Hematopoietic multipotent progenitor cell treated with erythropoietin and hydrocortisone succinate and interleukin-3 and kit ligand, for 6 days (in vitro differentiated cells): ENCODE measurements at places on chromosomes 16 and 17.

DNA sequence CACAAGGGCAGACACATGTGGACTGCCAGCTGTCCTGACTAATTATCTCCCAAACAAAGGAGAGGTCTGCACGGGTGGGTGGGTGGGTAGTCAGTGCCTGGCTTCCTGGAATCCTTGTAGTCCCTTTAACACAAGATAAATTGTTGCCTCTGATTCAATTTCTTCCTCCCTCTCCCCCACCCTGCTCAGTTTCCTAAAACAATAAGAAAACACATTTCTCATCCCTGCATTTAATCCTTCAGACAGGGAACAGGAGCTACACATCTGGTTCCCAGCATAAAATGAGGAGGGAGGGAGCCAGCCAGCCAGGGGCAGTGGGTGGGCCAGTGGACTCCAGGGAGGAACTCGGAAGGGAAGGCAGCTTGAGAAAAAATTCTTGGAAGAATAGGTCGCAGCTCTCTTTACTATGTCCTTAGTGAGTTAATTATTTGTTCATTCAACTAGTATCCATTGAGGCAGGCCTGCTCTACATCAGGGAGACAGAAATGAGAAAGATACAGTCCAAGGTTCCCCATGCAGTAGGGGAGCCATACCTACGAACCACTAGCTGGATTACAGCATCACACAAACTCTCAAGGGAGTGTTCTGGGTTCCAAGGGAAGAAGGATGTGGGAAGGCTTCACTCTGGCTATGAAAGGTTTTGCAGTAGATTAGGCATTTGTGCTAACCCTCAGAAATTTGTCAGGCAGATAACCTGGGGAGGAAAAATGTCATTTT, 58.3 kb downstream of the CCT6B start:
- no peak for DNase-seq

- DNase-seq: peak; percentile 27
Observed at GRCh38 chr16:1981398-1981836, at the start of gene NOXO1. TSS of gene NOXO1 (minus strand) at chr16:1981469. CDS start at chr16:1981179, 290 bp downstream.

GRCh38 chr16:27400751-27401620, 988 bp upstream of the IL21R start:
- DNase-seq: peak; percentile 29

GRCh38 chr16:55426865-55427484, 52.0 kb upstream of the MMP2 start:
- no peak for DNase-seq

GRCh38 chr17:27993723-27994310, 48.7 kb upstream of the NLK start:
- no peak for DNase-seq

GRCh38 chr17:6102615-6103014, 32.4 kb downstream of the WSCD1 start:
- no peak for DNase-seq

GRCh38 chr17:6164996-6165395, 94.8 kb downstream of the WSCD1 start:
- no peak for DNase-seq

DNA sequence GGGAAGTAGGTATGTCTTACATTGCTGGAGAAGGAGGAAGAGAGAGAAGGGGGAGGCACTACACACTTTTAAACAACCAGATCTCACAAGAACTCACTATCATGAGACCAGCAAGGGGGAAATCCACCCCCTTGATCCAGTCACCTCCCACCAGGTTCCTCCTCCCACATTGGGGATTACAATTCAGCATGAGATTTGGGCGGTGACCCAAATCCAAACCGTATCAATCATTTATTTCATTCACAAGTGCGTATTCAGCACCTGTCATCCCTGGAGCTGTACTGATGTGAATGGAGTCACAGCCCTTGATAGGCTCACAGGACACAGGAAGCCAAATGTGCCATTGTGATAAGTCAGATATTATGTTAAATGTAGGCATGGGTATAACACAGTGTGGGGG, 228.3 kb upstream of the HSBP1 start:
- no peak for DNase-seq

DNA sequence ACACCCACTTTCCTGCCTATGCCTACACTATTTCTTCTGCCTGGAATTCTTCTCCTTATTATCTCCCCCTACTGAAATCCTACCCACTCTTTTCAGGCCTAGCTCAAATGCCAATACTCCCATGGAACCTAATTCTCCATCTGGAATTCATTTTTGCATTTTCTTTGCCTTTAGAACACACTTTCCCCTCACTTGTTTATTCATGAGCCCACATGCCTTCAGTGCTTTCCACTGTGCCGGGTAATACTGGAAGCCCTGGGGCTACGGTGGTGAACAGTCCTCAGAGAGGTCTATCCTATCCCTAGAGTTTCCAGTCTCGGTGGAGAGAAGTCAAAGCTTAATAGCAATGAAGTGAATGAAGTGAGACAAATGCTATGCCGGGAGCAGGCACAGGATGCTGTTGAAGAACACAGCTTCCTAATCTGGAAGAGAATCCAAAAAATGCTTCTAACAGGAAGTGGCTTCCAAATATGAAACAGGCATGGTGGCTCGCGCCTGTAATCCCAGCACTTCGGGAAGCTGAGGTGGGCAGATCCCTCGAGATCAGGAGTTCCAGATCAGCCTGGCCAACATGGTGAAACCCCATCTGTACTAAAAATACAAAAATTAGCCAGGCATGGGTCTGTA, 322.4 kb downstream of the GRIN2A start:
- no peak for DNase-seq

DNA sequence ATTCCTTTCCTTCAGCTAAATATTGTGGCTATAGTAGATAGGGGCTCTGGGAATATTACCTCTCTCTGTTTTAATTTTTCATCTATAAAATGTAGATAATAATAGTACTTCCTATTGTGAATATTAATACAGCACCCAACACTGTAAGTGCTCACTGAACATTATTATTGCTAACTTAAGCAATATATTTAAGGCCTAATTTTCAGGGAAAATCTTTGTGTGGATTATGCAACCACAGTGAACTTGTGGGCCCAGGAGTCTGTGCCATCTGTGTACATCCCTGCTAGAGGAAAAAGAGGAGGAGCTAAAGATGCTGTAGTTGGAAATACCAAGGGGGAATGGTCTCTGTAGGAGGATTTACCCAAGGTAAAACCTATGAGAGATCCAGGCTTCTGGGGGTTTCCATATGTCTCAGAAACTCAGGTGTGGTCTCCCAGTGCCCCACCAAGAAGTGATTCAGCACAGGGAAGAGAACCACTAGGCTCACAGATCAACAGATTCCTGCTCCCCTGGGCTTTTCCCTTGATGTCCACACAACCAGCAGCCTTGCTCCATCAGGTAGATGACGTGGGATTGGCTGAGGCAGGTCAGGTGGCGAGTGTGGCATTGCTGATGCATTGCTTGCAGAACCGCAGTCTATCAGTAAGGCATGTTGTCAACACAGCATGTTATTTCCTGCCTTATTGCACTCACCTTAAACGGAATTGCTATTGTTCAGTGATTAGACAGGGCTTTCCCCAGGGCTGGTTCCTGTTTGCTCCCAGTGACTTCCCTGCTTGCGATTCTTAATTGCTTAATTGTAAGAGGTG, 1.6 kb upstream of the N4BP1 start:
- DNase-seq: peak; percentile 40

DNA sequence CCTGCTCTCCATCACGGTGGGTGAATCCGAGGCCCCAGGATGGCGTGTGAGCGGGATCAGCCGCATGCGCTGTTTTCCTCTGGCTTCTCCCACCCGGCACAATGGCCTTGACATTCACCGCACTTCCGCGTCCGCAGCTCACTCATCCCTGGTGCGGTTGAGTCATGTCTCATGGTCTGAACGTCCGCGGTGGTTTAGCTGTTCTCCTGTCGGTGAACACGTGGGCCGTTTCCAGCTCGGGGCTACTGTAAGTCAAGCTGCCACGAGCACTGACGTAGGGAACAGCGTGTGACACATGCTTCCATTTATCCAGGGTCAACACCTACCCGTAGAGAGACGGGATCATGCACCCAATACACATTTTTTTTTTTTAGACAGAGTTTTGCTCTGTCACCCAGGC, 15.3 kb upstream of the CACNA1H start:
- no peak for DNase-seq

- DNase-seq: peak; percentile 85
Observed at GRCh38 chr16:19389246-19389645, 28.4 kb upstream of the TMC5 start.

GRCh38 chr17:63498626-63499195, 21.9 kb downstream of the ACE start:
- no peak for DNase-seq

- peak; percentile 13 for DNase-seq
Observed at GRCh38 chr16:31569360-31569717, 41.6 kb downstream of the AHSP start.

GRCh38 chr16:72791786-72792185, 256.1 kb downstream of the ZFHX3 start:
- no peak for DNase-seq

DNA sequence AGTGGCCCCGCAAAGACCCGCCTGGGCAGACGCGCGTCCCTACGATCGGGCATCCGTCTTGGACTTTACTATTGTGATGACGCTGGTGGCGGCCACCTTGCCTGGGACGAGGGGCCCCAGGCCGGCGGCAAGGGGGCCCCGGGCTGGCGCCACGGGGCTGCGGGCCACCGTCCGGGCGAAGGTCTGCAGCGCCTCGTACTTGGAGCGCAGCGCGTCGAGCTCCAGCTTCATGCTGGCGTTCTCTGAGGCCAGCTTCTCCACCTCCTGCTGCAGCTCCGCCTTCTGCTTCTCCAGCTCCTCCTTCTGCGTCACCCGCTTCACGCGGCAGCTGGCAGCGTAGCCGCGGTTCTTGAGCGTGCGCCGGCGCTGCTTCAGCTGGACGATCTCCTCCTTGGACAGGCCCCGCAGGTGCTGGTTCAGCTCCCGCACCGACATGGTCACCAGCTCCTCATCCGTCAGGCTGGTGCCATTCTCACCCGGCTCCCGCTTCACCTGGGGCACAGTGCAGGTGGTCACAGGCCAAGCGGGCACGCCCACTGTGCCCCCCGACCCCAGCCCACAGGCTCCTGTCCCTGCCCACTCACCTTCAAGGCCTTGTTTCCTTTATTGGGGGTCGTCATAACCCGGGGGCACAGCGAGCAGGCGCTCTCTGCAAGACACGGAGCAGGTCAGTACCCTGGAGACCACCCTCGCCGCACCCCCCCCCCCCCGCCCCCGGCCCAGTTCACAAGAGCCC, 4.8 kb upstream of the SIRT7 start:
- no peak for DNase-seq

DNA sequence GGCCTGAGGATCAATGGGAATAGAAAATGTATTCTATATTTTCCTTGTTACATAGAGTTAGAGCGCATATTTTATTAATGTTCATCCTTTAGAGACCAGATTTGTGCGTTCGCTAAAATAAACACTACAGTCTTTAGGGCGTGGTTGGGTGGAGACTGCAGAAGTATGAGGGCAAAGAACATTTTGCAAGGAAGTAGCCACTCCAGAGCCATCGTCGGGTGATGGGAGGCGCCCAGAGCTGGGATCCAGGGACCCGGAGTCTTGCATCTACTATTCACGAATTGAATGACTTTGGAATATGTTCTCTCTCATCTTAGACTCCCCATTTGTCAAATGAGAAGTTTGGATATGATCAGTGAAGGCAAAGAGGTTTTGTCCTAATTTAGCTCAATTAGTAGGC, 154.2 kb upstream of the IRX6 start:
- no peak for DNase-seq

- DNase-seq: no peak
Observed at GRCh38 chr17:62723842-62724241, 84.3 kb downstream of the MARCHF10 start.

DNA sequence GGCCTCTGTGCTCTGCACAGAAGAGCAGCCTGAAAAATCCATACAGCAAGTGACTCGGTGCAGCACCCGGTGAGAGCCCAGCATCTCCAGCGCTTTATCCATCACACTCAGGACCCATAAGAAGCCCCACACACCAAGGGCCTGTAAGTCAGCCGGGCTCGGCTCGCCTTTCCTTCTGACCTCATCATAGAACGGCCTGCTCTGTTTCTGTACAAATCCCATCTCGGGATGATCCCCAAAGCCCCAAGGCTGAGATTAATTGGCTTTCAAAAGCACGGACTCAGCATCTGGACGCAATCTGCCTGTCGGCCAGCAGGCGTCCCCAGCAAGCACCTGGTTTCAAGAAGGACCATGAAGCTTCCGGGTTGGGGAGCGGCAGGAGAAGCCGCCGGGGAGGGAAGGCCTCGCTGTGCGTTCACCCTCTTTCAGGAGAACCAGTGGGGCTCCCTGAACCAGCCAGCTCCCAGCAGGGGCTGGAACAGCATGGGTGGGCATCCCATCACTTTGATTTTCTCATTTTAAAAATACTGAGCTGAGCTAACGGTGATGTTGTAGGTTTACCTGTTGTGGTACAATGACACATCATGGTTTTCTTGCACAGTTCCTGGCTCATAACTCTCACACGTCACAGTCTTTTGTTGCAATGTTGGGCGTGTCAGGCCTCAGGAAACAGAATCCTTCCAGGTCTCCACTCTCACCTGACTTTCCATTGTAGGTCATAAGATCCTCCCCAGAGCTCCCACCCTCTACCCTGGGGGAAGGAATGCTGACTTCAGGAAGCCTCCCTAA, 6.7 kb downstream of the CCDC57 start:
- DNase-seq: peak; percentile 95

DNA sequence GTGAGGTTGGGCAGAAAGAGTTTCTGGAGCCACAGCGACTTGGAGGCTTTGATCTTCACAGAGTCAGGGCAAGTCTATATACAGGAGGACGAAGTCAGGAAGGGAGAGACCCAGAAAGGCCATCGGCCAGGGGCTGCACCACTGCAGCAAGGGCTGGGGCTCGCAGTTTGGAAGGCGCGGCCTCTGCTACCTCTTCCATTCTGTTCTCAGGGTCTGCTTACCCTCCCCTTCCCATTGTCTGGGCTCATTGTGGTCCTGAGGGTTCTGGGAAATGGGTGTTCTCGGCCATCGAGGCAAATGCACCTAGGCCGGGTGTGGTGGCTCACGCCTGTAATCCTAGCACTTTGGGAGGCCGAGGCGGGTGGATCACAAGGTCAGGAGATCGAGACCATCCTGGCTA, 16.0 kb downstream of the ST6GALNAC1 start:
- no peak for DNase-seq

- no peak for DNase-seq
Observed at GRCh38 chr16:12220766-12221165, 244.2 kb downstream of the SNX29 start.

DNA sequence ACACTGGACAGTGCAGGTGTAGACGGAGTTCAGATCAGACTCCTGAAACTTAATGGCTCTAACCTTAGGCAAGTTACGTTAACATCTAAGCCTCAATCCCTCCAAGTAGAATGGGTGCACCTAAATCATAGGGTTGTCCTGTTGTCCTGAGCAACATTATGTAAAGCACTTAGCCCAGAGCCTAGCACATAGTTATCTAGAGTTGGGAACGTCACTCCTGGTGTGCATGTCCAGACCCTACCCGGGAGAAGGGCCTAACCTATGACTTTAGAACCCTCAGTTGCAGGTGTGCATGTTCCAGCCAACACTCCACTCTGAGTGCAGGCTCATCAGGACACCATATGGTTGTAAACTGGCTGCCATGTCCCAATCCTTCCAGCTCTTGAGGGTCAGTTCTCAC, 26.0 kb downstream of the LIG3 start:
- no peak for DNase-seq

GRCh38 chr17:2770129-2770528, 20.7 kb upstream of the CCDC92B start:
- no peak for DNase-seq

GRCh38 chr17:75228305-75228704, 22.8 kb downstream of the NUP85 start:
- DNase-seq: no peak

- no peak for DNase-seq
Observed at GRCh38 chr16:81483970-81484595, 39.5 kb downstream of the CMIP start.
